ENCODE measurements at places on chromosomes 4 and X.

GRCh38 chr4:111209706-111210105, 586.8 kb upstream of the PITX2 start:
- DNase-seq: no peak

DNA sequence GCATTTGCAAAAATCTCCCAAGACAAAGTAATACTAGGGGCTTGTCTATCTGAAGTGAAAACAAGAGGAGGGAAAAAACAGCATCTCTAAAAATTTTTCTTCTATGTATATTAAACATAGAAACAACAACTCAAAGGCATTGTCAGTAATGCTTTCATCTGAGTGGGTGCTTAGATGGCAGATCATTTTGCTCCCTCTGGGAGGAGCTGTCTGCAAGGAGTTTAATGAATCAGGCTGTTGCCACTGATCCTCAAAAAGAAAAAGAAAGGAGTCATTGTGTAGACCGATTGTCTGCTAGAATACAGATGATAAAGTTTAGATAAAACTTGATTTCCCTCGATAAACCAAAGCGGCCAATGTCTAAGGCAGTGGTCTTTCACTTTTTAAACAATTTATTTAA, 49.7 kb upstream of the KLHL8 start:
- peak; percentile 69 for DNase-seq

- no peak for DNase-seq
Measured at GRCh38 chr4:40377512-40378365, 42.6 kb downstream of the CHRNA9 start.

DNA sequence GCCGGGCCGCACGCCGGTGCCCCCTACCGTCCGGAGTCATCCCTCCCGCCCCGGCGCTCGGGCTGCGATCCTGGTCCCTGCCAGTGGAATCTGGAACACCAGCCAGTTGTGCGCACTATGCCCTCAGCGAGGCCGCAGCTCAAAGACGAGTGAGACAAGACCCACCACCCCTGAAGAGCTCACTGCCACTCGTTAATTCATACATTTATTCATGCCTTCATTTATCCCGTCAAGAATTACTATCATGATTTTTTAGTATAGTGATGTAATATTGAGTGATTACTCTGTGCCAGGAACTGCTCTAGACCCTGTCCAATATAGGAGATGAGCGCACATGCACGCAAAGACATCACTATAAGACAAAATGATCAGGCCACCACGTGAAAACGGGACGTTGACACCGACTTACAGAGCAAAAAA, 247 bp upstream of the PPA2 start:
- peak; percentile 96 for DNase-seq

DNA sequence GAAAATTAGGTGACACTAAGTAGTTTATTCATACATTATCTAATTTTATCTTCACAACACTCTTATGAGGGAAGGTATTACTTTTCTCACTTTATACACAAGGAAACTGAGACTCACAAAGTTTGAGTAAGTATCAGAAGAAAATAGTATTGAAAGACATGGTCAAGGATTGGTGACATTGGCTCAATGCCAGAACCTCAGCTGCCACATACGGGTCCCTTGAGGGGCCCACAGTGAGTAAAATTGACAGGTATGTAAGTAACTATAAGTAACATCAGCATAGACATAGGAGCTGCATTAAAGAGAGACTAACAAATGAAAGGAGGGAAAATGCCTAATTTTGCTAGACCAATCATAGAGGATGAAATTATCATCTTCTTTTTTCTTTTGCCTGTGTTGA, 134.1 kb downstream of the COX18 start:
- DNase-seq: no peak

DNA sequence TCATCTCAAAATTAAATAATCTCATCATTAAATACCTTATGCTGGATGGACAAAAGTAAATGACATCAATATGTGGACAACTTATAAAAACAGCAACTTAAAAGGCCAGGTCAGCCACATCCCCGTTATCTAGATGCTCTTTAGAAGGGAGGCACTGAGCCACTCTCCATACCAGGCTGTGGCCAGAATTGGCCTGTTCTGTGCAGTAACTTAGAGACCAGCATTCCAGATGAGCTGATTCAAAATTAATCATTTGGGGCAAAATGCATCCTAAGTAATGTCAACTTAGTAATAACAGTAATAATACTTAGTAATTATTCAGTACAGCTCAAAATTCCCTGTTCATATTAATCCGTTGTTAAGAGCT, 373.6 kb downstream of the FBXW7 start:
- no peak for DNase-seq

GRCh38 chr4:56637791-56638190, 43.3 kb downstream of the HOPX start:
- DNase-seq: no peak

DNA sequence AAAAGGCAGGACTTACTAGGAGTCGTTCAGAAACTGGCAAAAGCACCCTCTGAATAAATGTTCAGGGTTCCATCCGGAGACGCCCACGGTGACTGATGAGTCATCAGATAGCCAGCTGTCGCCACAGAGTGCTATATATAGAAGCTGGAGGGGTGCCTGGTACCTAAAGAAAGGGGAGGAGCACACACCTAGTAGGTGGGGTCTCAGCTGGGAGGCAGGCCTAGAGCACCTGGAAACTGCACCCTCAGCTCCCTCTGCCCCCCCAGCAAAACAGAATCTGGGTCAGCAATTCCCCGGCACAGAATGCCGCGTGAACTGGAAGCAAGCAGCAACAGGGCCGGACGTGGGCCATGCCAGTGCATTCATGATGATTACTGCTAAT, 242.0 kb downstream of the BCOR start:
- peak; percentile 38 for DNase-seq

DNA sequence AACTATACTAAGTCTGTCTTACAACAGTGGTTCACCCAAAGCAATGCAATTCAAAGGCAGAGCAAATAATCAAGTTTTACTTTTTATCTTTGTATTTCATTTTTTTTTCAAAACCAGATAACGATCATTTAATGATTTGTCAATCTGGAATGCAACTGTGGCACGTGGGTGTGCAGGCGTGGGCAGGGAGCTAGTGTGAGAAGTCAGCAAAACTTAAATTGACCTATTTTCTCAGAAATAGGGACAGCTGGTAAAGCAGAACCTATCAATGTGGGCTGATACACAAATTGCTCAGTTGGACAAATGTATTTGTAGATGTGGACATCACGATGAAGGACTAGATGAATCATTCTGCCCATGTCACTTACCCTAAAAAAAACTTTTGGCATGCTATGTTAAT, 105.6 kb downstream of the CBLL2 start:
- no peak for DNase-seq

- no peak for DNase-seq
Measured at GRCh38 chr4:85459736-85460135, 15.2 kb upstream of the ARHGAP24 start.

DNA sequence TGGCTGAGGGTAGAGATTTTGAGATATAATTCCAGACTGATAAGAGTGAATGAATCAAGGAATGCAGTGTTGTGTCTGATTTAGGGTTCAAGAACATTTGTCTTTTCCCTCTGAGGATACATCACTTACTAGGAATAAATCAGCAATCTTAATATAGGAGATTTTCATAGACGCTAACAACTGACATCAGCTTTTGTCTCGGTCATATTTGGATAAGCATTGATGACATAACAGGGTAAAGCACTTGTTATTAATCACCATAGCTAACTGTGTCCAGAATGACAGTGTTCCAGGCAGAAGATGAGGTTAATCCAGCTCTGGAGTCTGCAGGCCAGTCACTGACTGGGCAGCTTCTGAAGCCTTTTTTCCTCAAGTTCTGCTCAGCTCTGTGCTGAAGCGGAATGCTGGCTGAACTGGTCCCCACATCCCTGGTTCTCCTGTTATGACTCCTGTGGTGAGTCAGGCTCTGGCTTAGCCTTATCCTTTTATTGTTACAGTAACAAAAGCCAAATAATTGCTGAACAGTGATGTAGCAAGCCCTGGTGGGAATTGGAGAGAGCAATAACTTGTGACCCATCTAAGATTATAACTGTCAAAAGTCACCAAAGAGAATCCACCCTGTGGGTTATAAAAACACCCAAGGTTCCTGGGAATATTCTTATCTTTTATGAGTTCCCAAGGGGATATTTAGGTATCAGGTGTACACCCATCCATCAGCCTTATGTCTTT, 41.8 kb downstream of the FNIP2 start:
- DNase-seq: peak; percentile 56

DNA sequence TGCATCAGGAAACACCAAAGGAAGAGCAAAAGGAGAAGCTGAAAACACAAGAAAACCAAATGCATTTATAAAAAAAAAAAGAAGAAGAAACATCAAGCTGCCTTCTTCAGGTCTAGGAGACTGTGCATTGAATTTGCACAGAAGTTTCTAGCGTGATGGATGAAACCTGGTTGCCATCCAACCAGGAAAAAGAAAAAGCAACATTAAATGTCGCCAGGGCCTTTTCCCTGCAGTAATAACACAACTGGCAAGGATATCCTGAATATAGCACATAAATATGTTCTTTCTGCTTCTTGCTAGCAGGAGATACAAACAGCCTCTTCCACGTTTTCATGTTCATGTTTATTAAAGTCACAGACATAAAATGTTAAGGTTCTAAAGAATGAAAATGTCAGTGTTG, 60.8 kb upstream of the ZFP42 start:
- DNase-seq: no peak

DNA sequence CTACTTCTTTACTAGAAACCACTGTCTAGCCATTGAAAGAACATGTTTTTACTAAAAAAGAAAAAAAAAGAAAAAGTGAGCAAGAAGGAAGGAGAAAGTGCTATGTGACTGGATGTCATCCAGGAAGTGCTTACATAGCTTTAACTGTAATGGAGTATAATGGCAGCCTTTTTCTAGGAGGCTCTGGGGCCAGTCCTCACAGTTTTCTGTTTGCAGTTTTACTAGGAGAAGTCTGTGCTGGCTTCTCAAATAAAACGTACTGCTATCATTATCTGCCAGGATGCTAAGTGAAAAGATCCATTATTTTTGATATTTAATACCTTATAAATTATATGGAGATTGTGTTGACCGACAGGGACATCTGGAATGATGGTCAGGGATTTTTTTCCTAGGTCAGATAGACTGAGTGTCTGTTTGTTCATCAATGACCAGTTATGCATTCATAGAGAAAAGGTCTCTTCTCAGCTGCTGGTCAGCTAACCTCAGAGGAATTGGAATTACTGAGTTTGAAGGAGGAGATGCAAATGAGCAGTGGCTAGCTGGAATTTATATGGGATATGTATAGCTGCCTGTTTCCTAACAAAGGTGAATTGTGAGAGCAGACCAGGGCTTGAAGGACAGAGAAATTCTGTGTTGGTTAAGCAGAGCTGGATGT, 21.7 kb downstream of the LPAR4 start:
- DNase-seq: no peak

DNA sequence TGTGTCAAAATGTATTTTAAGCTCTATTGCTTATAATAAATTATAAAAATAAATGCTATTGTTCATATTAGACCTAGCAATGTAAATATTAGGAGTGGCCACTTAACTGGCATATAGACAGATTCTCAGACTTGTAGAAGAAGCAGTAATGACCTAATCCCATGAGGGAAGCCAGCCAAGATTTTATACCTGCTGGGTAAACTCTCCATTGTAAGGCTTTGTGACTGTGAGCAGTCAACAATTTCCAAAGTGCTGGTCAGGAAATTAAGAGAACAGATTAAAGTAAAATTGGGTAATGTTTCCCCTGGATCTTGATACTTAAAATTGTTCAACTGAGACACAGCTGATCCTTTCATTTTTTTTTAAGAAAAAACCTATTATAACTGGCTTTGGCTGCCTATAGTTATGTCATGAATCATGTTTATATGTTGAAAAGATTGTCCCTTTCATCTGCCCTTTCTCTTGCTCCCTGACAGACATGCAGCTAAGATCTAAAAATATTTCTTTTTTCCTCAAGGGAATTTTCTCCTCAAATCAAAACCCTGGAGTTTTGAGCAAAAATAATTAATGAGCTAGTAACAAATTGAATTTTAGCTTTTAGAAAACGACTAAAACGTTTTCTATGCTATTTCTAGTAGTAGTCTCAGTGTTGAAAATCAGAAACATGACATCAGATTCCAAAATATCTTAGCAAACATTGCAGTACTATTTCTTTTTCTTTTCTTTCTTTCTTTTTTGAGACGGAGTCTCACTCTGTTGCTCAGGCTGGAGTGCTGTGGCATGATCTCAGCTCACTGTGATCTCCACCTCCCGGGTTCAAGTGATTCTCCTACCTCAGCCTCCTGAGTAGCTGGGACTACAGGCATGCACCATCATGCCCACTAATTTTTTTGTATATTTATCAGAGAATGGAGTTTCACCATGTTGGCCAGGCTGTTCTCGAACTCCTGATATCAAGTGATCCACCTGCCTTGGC, 77.9 kb downstream of the ADGRL3 start:
- no peak for DNase-seq

DNA sequence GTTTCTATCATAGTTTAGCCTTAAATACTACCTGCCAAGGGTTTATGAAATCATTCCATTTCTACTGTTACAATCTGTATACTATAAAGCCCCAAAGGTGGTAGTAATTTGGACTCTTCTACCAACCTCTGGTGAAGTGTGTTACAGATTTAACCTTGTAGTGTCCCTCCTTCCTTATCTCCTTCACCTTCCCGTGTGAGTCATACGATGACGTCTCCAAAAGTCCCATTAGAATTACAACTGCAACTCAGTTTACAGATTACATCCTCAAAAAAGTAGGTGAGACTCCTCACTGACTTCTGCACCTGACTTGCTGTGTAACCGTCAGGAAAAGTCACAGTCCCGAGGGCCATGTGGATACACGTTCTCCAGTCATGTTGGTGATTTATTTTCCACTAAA, 219.0 kb downstream of the DCTD start:
- no peak for DNase-seq

- DNase-seq: no peak
Measured at GRCh38 chr4:99490286-99490685, 20.5 kb upstream of the C4orf17 start.

All from eye (tissue), 1 donor.